ENCODE measurements at places on chromosomes 4 and X.
A peak's percentile ranks its signal among the peaks of the same experiment; 100 is the strongest.

- H3K4me3 ChIP-seq, result no peak overlapping the region
- H3K27ac ChIP-seq, result no peak overlapping the region
- no peak for ATAC-seq
- H3K36me3 ChIP-seq, result no peaks in the 10 kb centered on the region
Observed at GRCh38 chrX:11739776-11740175, 18.3 kb upstream of the MSL3 start.

DNA sequence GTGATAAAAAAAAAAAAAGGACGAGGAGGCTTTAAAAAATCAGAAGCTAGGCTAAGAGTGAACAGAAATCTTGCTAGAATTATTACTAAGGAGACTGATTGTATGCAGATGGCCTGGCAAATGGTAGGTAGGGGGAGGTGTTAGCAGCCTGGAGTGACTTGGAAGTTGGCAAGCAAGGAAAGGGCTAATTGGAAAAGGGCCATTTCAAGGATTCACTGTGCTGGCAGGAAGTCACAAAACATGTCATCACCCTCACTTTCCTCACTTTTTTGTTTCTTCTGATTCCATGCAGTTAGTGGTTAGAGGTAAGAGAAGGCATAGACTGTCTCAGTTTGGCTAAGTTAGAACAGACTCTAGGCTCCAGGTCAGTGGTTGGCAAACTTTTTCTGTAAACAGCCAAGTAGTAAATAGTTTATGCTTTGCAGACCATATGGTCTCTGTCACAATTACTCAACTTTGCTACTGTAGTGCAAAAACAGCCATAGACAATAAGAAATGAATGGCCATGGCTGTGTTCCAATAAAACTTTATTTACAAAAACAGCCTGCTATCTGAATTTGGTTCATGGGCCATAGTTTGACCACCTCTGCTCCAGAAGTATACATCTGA lies 646.5 kb upstream of the ACTRT1 start:
- no peak overlapping the region for H3K4me3 ChIP-seq

GRCh38 chr4:24456431-24456830 lies 127.9 kb downstream of the DHX15 start:
- no peak overlapping the region for H3K27ac ChIP-seq
- H3K36me3 ChIP-seq, result no peaks in the 10 kb centered on the region
- no peak overlapping the region for H3K4me3 ChIP-seq
- H3K4me1 ChIP-seq, result no peaks in the 10 kb centered on the region

DNA sequence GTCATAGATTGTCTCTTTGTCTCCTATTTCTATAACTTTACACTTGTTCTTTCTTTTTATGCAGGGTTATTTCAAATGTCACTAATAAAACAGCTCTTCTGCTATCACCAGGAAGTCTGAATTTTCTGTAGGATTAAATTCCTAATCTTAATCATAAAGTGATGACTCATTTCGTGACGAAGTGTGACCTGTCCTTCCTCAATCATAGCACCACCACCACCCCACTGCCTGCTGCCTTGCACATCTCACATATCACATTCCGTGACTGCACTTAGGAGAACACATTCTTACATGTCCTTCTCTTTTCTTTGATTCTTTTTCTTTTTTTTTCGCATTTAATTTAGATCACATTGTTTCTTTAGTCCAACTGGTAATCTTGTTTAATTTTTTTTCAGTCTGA lies 57.7 kb upstream of the UGT2B7 start:
- H3K36me3 ChIP-seq, result no peaks in the 10 kb centered on the region
- no peaks in the 10 kb centered on the region for H3K27me3 ChIP-seq
- no peaks in the 10 kb centered on the region for H3K4me1 ChIP-seq
- H3K4me3 ChIP-seq, result no peak overlapping the region
- no peak overlapping the region for H3K27ac ChIP-seq

GRCh38 chr4:180564448-180564847 lies 1678.8 kb upstream of the TENM3 start:
- no peak overlapping the region for H3K4me3 ChIP-seq
- no peak overlapping the region for H3K27ac ChIP-seq
- H3K36me3 ChIP-seq, result no peaks in the 10 kb centered on the region
- no peaks in the 10 kb centered on the region for H3K4me1 ChIP-seq

GRCh38 chr4:142687547-142688275 lies 158.4 kb downstream of the INPP4B start:
- no peak overlapping the region for H3K27ac ChIP-seq
- no peaks in the 10 kb centered on the region for H3K36me3 ChIP-seq
- ATAC-seq, result peak; percentile 53
- H3K4me3 ChIP-seq, result no peak overlapping the region

DNA sequence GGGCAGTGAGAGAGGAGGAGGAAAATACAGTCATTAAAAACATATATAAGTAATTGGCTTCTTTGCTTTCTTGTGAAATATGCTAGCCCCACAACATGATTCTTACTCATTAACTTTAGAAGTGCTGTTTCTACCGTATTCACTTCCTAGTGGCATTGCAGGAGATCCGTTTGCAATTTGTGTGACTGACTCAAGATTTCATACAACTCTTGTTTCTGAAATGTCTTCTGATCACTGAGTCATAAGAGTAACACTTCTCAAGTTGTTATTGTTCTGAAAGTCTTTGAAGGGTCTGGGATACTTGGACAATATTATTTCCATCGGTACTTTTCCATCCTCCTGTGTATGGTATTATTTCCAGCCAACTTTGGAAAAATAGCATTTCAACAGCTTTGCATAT lies 310.8 kb downstream of the PACRGL start:
- no peaks in the 10 kb centered on the region for H3K36me3 ChIP-seq
- no peaks in the 10 kb centered on the region for H3K27me3 ChIP-seq
- H3K4me1 ChIP-seq, result no peaks in the 10 kb centered on the region
- ATAC-seq, result no peak
- no peak overlapping the region for H3K4me3 ChIP-seq
- no peak overlapping the region for H3K27ac ChIP-seq

DNA sequence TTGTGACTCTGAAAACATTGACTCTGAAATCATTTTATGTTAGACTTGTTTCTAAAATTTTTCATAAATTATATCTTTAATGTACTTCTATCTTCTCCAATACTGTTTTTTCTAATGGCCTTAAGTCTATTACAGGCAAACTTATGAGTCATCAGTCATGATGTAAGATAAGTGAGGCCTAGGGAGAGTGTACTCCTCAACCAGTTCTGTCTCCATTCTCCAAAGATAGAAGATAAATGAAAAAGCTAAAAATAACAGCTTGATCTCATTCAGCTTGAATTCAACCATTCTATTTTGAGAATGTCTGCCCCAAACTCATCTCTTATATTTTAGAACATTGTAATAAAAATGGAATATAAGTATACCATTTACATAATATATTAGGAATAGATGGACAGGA lies 34.5 kb downstream of the STBD1 start:
- H3K4me3 ChIP-seq, result no peak overlapping the region
- H3K27ac ChIP-seq, result no peak overlapping the region
- H3K27me3 ChIP-seq, result peaks cover 3% of the 10 kb centered on the region
- no peaks in the 10 kb centered on the region for H3K4me1 ChIP-seq
- no peaks in the 10 kb centered on the region for H3K36me3 ChIP-seq

DNA sequence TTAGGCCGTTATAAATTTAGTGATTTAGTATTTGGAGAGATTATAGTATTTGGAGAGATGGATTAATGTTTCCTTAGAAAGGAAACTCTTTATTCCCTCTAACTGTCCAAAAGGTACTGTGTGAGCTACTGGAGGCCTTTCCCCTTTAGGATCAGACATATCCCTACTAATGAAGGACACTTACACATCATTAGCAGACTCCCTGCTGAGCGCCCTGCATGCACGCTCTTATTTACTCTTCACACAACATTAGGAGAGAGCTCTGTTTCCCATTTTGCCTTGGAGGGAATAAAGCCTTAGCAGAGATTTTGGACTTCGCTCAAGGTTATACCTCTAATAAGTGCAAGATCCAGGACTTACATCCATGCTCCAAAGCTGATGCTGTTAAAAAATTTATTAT lies 17.8 kb upstream of the STOX2 start:
- peaks cover 20% of the 10 kb centered on the region for H3K27me3 ChIP-seq
- no peak for ATAC-seq
- no peak overlapping the region for H3K4me3 ChIP-seq
- no peaks in the 10 kb centered on the region for H3K36me3 ChIP-seq

DNA sequence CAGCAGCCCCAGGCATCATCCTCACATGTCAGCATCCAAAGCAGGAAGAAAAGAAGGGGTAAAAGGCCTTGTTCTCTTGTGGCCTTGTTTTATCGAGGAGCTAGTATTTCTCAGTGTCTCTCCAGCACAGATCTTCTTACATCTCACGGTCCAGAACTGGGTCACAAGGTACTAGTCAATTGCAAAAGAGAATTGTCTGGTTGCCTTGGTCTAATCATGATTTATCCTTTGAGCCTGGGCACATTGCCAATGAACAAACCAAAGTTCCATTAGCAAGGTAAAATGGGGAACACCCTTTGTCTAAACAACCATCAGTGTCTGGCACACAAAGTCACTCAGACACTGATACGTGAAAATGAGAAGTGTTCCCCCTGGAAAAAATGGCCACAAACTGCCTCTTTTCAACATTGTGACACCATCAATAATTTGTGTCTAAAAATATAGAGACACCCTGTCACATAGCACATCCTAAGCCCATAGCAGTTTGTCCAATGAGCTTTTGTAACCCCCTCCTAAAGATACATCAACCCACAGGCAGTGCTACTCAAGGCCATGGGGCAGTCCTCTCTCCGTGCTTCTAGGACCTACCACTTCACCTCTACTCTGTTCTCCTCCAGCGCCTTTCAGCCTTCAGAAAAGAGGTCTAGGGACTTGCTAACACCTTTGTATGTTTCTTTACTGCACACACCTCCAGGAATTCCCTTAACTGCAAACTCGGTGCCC lies 534.4 kb downstream of the MID1IP1 start:
- no peaks in the 10 kb centered on the region for H3K27me3 ChIP-seq
- H3K4me3 ChIP-seq, result peak overlapping the region; percentile 80
- peak overlapping the region; percentile 91 for H3K27ac ChIP-seq
- peaks cover 5% of the 10 kb centered on the region for H3K36me3 ChIP-seq
- no peak for ATAC-seq

- peaks cover 32% of the 10 kb centered on the region for H3K36me3 ChIP-seq
- no peaks in the 10 kb centered on the region for H3K27me3 ChIP-seq
- ATAC-seq, result no peak
- H3K4me1 ChIP-seq, result peaks cover 18% of the 10 kb centered on the region
- H3K27ac ChIP-seq, result peak overlapping the region; percentile 53
Observed at GRCh38 chrX:44989995-44990770, 117.2 kb downstream of the KDM6A start.

DNA sequence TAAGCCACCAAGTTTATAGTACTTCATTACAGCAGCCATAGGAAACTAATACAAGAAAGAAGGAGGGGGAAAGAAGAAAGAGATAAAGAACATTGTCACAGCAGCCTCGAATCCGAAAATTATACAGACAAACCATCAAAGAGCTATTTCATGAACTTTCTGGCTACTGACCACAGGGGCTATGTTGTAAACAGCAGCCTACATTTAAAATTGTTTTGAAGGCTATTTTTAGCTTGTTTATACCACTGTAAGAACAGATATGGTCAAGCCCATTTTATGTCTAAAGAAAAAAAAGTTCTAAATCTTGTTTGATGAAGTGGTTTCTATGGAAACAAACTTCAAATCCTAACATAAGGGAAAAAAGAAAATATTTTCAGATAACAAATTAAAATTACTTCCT lies 282.1 kb downstream of the GABRG1 start:
- no peak overlapping the region for H3K4me3 ChIP-seq
- no peak overlapping the region for H3K27ac ChIP-seq
- no peaks in the 10 kb centered on the region for H3K27me3 ChIP-seq
- H3K36me3 ChIP-seq, result no peaks in the 10 kb centered on the region
- no peaks in the 10 kb centered on the region for H3K4me1 ChIP-seq

GRCh38 chrX:15493118-15493962 lies at the start of gene PIR:
Gene PIR, minus strand, starts transcription at chrX:15493333. Its CDS starts 2,076 bp downstream, at chrX:15491257.
- peak; percentile 100 for ATAC-seq
- no peaks in the 10 kb centered on the region for H3K36me3 ChIP-seq
- peaks cover 5% of the 10 kb centered on the region for H3K4me1 ChIP-seq
- peak within 1 kb of the TSS; percentile 78 for H3K4me3 ChIP-seq
- H3K27ac ChIP-seq, result peak within 1 kb of the TSS; percentile 56

- H3K36me3 ChIP-seq, result no peaks in the 10 kb centered on the region
- H3K27ac ChIP-seq, result no peak overlapping the region
- ATAC-seq, result no peak
- H3K4me1 ChIP-seq, result no peaks in the 10 kb centered on the region
- H3K27me3 ChIP-seq, result peaks cover 12% of the 10 kb centered on the region
Observed at GRCh38 chr4:52408032-52408431, 251.1 kb downstream of the USP46 start.

GRCh38 chr4:152572417-152573086 lies 36.7 kb upstream of the FBXW7 start:
- no peak overlapping the region for H3K27ac ChIP-seq
- no peak overlapping the region for H3K4me3 ChIP-seq
- no peaks in the 10 kb centered on the region for H3K27me3 ChIP-seq
- no peaks in the 10 kb centered on the region for H3K36me3 ChIP-seq
- H3K4me1 ChIP-seq, result no peaks in the 10 kb centered on the region
- ATAC-seq, result no peak

DNA sequence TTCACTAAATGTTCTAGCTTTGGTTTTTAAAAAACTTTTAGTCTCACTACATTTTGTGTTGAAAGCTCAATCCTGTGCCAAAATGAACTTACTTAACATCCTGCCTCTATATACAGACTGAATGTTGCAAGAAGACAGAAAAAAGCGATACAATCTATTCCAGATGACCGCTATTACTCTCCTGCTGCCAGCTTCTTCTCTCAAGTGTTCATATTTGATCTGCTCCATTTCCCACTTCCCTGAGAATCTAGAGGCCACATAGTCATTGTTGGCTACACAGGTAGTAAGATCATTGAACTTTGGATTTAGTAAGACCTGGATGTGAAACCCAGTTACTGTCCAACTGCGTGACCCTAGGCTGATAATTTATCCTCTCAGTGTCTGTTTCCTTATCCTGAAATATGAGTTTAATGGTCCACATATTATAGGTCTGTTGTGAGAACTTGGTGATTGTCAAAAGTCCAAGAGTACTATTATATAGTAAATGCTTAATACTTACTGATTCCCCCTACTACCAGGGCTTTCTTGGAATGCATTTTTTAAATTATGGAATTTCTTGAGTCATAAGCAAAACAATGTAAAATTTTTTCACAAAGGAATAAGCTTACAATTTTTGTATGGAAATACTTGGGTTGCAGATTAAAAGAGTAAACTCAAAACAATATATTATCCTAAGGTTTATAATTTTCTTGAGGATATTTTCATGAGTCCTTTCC lies 976.8 kb upstream of the ADGRL3 start:
- no peaks in the 10 kb centered on the region for H3K4me1 ChIP-seq
- ATAC-seq, result no peak
- H3K4me3 ChIP-seq, result no peak overlapping the region
- H3K36me3 ChIP-seq, result no peaks in the 10 kb centered on the region

- no peaks in the 10 kb centered on the region for H3K36me3 ChIP-seq
- ATAC-seq, result no peak
- no peaks in the 10 kb centered on the region for H3K4me1 ChIP-seq
- no peaks in the 10 kb centered on the region for H3K27me3 ChIP-seq
- H3K4me3 ChIP-seq, result no peak overlapping the region
Observed at GRCh38 chrX:9729171-9729885, 36.3 kb downstream of the GPR143 start.

GRCh38 chr4:155679343-155679742 lies 12.7 kb downstream of the GUCY1A1 start:
- H3K36me3 ChIP-seq, result no peaks in the 10 kb centered on the region
- H3K27me3 ChIP-seq, result peaks cover 17% of the 10 kb centered on the region
- H3K4me3 ChIP-seq, result no peak overlapping the region
- no peak for ATAC-seq

Measured in activated T-helper 17 cell treated with anti-CD3 and anti-CD28 coated beads, Interleukin-2, amount 50 U/mL, for 72 hours (primary cell).